ENCODE measurements at places on chromosomes 7 and 10. TPM values are rescaled to one million over a fixed set of nuclear protein-coding genes. Genes with fewer than 3 reads are reported as not detected.

TRIM50 gene
- total RNA-seq = not detected

PPP1R17 gene
- total RNA-seq = not detected

PRSS37 gene
- not detected for total RNA-seq

FFAR4 gene
- not detected for total RNA-seq

XRCC2 gene
- 7.9 TPM for total RNA-seq

ERVW-1 gene
- total RNA-seq = not detected

LIPK gene
- not detected for total RNA-seq

LIPJ gene
- not detected for total RNA-seq

SSBP1 gene
- total RNA-seq = 116 TPM

NUTM2E gene
- total RNA-seq = 0.12 TPM

AKR1C8 gene
- total RNA-seq = 0.91 TPM
